ENCODE measurements at places on chromosomes 4 and X.
A peak's percentile ranks its signal among the peaks of the same experiment; 100 is the strongest.

GRCh38 chrX:78527263-78527662 lies 131.9 kb downstream of the RTL3 start:
- DNase-seq = peak; percentile 15

DNA sequence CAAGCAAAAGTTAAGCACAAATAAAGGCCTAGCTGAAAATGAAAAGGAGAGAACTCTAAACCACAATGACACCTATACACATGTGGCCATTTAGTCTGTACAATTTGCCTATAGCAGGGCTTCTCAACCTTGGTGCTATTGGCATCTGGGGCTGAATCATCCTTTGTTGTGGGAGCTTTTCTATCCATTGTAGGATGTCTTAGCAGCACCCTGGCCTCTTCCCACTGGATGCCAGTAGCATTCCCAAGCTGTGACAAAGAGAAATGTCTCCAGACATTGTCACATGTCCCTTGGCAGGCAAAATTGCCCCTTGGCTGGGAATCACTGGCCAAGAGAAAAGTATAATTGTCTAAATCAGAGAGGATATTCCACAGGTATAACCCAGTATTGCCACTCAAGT lies 13.5 kb upstream of the PRPS2 start:
- DNase-seq = no peak

GRCh38 chr4:148442832-148443511 lies 758 bp upstream of the NR3C2 start:
- peak; percentile 37 for DNase-seq

- DNase-seq = peak; percentile 5
Measured at GRCh38 chr4:56149591-56149990, 200.8 kb downstream of the CEP135 start.

DNA sequence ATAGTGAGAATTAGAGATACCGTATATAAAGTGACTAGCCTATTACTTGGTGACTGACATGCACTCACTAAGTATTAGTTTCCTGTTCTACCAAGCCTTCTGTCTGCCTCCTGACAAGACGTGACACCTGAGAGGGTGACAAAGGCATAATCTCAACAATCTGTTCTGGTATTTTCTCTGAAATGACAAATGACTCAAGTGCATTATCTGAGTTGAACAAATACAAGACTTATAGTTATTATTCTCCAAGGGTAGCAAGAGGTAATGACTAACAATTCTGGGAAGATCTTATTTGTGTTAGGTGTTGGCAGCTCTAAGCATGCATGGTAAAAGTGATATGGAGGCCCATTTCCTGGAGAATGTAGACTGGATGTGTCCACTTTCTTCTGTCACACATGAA lies 60.6 kb downstream of the SYTL5 start:
- DNase-seq = no peak

DNA sequence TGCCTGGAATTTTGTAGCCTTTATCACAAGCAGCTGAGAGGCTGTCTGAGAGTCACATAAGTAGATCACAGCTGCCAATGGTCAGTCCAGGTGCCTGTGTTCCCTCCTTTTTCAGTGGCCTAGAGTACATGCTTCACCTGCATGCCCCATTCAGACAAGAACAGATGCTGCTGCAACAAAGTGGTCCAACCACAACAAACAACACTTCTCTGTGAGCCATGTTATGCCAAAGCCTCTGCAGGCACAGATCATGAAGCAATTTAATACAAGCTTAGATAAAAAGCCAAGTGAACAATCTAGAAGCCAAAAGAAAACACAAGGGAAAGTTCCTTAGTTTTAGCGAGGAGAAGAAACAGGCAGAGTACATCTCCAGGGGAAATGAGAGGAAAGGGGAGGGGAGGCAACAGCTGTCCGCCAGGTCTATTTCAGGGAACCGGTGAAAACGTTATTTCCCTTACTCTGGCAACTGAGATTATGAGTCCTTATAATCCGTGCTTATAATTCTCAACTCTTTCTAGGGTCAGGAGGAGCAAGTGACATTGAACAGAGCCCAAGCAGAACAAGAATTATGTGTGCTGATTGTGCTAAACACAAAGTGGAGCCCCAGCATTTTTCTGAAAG lies 92.6 kb downstream of the TSPAN5 start:
- DNase-seq = no peak

DNA sequence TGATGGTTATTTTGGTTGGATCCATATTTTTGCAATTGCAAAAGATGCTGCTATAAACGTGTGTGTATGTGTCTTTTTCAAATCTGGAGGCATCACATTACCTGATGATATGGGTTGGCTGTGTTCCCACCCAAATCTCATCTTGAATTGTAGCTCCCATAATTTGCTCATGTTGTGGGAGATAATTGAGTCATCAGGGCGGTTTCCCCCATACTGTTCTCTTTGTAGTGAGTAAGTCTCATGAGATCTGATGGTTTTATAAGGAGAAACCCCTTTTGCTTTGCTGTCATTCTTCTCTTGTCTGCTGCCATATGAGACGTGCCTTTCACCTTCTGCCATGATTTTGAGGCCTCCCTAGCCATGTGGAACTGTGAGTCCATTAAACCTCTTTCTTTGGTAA lies 33.4 kb downstream of the APOOL start:
- no peak for DNase-seq

DNA sequence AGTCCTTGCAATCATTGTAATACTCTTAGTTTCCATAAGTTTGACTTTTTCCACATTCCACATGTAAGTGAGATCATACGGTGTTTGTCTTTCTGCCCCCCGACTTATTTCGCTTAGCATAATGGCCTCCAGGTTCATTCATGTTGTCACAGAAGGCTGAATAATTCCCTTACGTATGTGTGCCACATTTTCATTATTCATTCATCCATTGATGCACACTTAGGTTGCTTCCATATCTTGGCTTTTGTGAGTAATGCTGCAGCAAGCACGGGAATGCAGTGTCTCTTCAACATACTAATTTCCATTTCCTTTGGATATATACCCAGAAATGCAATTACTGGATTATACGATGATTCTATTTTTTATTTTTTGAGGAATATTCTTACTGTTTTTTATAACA lies 22.0 kb upstream of the VEGFC start:
- DNase-seq = no peak

GRCh38 chr4:10731162-10731561 lies 46.6 kb upstream of the CLNK start:
- DNase-seq = no peak

DNA sequence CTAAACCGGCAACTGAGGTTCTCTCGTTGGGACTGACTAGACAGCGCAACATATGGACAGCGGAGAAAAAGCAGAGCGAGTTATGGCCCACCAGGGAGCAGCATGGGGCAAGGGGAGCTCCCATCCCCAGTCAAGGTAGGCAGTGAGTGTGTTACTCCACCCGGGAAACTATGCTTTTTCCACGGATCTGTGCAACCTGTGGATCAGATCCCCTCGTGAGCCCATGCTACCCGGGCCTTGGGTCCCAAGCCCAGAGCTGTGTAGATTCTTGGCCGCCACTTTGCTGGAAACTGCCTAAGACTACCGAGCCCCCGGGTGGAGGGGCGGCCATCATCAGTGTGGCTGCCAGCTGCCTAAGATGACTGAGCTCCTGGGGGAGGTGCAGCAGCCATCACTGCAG lies 140.9 kb downstream of the PAPSS1 start:
- DNase-seq = no peak

GRCh38 chr4:97590266-97590665 lies 553.0 kb downstream of the STPG2 start:
- no peak for DNase-seq

DNA sequence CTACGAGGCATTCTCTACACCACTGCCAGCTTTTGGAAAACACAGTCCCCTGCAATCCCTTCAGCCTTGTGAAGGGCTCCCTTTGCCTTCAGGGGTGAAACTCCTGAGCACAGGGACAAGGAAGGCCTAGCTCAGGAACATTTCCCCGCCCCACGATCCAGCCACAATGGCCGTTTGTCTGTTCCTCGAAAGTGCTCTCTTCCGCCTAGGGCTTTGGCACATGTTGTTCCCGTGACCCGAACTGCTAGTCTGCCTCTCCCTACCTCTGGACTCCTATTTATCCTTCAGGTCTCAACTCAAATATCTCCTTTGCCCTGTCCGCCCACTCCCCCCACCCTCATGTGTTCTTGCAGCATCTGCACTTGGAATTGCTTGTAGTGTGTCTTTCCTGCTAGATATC lies 12.1 kb downstream of the FGD1 start:
- DNase-seq = no peak

DNA sequence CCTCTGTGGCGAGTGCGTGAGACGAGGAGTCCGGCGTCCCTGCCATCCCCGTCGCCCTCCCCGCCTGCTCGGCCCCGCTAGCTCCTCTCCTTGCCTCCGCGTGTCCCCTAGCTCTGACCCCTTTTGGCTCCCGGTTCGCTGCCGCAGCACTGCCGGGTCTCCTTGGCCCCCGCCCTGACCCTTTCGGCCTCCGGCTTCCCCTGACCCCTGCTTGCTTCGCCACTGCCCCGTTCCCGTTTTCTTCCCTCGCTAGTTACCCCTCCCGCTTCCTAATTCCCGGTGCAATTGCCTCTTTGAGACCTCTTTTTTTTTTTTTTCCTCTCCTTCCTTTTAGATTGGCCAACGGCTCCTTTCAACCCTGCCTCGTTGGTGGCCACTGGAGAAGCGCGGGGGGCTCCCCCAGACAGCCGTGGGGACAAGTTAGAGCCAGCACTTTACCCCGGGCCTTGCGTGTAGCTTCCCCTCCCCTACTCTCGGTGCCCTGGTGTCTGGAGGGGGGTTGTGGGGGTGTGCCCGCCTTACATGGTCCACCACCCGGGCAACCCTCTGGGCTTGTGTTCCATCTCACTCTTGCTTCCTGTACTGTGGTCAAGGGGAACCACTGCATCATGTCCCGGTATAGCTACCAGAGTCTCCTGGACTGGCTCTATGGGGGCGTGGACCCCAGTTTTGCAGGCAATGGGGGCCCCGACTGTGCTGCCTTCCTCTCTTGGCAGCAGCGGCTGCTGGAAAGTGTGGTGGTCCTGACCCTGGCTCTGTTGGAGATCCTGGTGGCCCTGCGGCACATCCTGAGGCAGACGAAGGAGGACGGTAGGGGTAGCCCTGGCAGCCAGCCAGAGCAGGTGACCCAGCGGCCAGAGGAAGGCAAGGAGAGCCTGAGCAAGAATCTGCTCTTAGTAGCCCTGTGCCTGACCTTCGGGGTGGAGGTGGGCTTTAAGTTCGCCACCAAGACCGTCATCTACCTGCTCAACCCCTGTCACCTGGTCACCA lies 548 bp downstream of the TMEM164 start:
- peak; percentile 15 for DNase-seq

- DNase-seq = no peak
Measured at GRCh38 chr4:75089206-75089605, 156.3 kb downstream of the PARM1 start.

- DNase-seq = no peak
Measured at GRCh38 chrX:118228041-118228440, 111.4 kb upstream of the KLHL13 start.

- no peak for DNase-seq
Measured at GRCh38 chr4:84028340-84028739, 470.8 kb downstream of the NKX6-1 start.

DNA sequence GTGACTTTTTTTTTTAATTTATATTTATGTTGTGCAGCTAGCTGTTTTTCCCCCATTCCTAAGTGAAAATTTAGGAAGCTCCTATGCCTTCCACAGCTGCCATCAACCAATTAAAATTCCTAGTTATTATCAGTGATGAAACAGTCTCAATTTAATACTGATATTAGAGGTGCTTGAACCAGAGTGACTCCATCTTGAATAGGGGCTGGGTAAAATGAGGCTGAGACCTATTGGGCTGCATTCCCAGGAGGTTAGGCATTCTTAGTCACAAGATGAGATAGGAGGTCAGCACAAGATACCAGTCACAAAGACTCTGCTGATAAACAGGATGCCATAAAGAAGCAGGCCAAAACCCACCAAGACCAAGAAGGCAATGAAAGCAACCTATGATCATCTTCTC lies 136.7 kb downstream of the DCHS2 start:
- DNase-seq = no peak

- DNase-seq = no peak
Measured at GRCh38 chr4:20603671-20604313, 96.5 kb upstream of the PACRGL start.

- no peak for DNase-seq
Measured at GRCh38 chr4:104393655-104394324, 100.9 kb downstream of the CXXC4 start.

Data from AG08396 (cell line).